ENCODE measurements at places on chromosomes 5 and 9. TPM values are rescaled to one million over a fixed set of nuclear protein-coding genes. Genes with fewer than 3 reads are reported as not detected.

PCDHGB4 gene
- 12.0 TPM for total RNA-seq

CNTFR gene
- total RNA-seq: 30.9 TPM

- no peaks in the 10 kb centered on the region for H3K36me3 ChIP-seq
- no peak overlapping the region for H3K27ac ChIP-seq
- no peak overlapping the region for H3K4me3 ChIP-seq
These were observed 262.7 kb upstream of the KLF9 start for GRCh38 chr9:70677055-70677735.

GRCh38 chr9:79430619-79431018 lies 141.1 kb upstream of the TLE4 start:
- H3K27ac ChIP-seq: no peak overlapping the region
- no peaks in the 10 kb centered on the region for H3K27me3 ChIP-seq
- H3K4me1 ChIP-seq: no peaks in the 10 kb centered on the region
- H3K36me3 ChIP-seq: no peaks in the 10 kb centered on the region

- H3K27me3 ChIP-seq: no peaks in the 10 kb centered on the region
- H3K4me1 ChIP-seq: no peaks in the 10 kb centered on the region
- no peak overlapping the region for H3K4me3 ChIP-seq
- H3K36me3 ChIP-seq: no peaks in the 10 kb centered on the region
These were observed 34.9 kb upstream of the SLIT3 start for GRCh38 chr5:169335806-169336205.

GRCh38 chr5:96043446-96043845 lies 81.8 kb upstream of the ELL2 start:
- H3K4me1 ChIP-seq: no peaks in the 10 kb centered on the region
- H3K4me3 ChIP-seq: no peak overlapping the region
- no peak overlapping the region for H3K27ac ChIP-seq
- no peak for DNase-seq
- no peaks in the 10 kb centered on the region for H3K36me3 ChIP-seq
- H3K27me3 ChIP-seq: no peaks in the 10 kb centered on the region

F12 gene
- 0.59 TPM for total RNA-seq

DNA sequence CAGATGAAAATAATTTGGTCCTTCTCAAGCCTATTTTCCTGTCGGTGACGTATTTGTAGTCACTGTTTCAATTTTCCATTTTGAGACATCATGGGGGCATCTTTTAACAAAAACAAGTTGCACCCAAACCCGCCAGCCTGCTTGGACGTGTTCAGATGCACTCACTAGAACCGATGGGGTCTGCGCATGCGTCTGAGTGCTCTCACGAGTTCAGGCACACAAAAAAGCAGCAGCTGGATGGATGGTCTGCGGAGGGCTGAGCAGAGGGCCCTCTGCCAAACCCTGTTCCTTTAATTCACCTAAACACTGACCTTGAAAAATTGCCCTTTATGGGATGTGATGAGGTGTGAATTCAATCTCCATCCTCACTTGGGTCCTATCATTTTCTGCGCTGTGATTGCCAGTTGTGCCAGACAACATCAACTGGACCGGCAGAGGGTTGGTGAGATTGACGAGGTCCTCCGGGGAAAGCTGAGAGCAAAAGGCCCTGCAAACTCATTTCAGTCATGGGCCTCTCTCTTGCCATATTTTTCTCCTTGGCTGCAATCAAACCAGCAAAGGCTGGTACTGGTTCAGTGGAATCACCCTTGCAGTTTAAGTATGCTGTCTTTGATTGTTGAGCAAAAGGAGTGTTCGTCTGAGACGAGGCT lies 251.9 kb downstream of the NFIB start:
- DNase-seq: no peak
- H3K4me1 ChIP-seq: no peaks in the 10 kb centered on the region
- no peak overlapping the region for H3K4me3 ChIP-seq
- no peaks in the 10 kb centered on the region for H3K27me3 ChIP-seq
- H3K36me3 ChIP-seq: no peaks in the 10 kb centered on the region
- no peak overlapping the region for H3K27ac ChIP-seq

DNA sequence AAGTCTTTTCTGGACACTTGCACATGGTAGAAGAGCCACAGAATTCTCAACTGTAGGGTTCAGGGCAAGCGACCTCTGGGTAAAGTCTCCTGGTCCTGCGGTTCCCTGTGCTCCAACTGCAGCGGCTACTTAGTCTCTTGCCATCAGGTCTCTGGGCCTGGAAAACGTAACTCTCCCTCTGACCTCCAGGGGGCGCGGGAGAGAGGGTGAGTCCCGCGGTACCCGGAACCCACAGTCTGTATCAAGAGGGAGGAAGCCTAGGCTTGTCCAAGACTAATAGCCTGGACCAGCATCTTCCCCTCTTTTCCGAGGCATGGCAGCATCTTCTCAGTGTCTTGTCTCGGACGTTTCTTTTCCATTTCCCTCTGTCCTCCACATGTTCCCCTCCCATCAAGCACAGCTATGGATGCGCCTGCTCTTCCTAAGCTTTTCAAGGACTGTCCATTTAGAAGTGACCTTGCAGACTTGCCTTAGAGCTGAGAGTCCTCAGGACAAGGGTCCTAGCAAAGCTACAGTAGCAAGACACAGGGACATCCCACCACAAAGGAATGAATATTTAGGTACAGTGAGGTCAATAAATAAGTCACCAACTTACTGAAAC lies 59.3 kb downstream of the FSTL4 start:
- no peak overlapping the region for H3K27ac ChIP-seq
- no peaks in the 10 kb centered on the region for H3K4me1 ChIP-seq
- H3K36me3 ChIP-seq: no peaks in the 10 kb centered on the region
- H3K27me3 ChIP-seq: no peaks in the 10 kb centered on the region
- no peak overlapping the region for H3K4me3 ChIP-seq

- no peaks in the 10 kb centered on the region for H3K27me3 ChIP-seq
- no peak overlapping the region for H3K4me3 ChIP-seq
- no peak for DNase-seq
- no peaks in the 10 kb centered on the region for H3K36me3 ChIP-seq
- no peaks in the 10 kb centered on the region for H3K4me1 ChIP-seq
- no peak overlapping the region for H3K27ac ChIP-seq
These were observed 101.1 kb upstream of the CACNA1B start for GRCh38 chr9:137776306-137776995.

DNA sequence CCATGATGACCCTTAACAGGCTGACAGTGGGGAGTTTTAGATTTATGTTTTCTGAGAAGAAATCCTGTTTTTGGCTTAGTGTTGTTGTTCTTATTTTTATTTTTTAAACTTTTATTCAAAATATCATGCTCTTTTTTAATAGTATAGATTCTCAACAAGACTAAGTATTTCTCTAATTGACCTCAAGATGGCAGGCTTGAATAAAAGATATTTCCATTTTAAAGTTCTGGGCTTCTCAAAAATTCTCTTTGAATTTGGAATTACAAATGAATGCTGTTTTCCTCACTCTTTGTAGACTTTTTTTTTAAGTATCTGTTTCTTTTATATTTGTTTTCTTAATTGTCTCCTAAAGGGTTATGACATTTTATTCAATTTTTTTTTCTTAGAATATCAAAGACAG lies 50.0 kb upstream of the SH3GL2 start:
- no peaks in the 10 kb centered on the region for H3K36me3 ChIP-seq
- DNase-seq: no peak
- no peak overlapping the region for H3K27ac ChIP-seq
- no peaks in the 10 kb centered on the region for H3K4me1 ChIP-seq

PHF24 gene
- total RNA-seq: 0.66 TPM

- no peaks in the 10 kb centered on the region for H3K4me1 ChIP-seq
- no peaks in the 10 kb centered on the region for H3K27me3 ChIP-seq
- DNase-seq: no peak
- no peak overlapping the region for H3K27ac ChIP-seq
- H3K36me3 ChIP-seq: no peaks in the 10 kb centered on the region
These were observed 97.4 kb downstream of the HOMER1 start for GRCh38 chr5:79416499-79416898.

GRCh38 chr9:71814815-71815214 lies 46.5 kb upstream of the CEMIP2 start:
- H3K27ac ChIP-seq: no peak overlapping the region
- no peaks in the 10 kb centered on the region for H3K36me3 ChIP-seq
- no peaks in the 10 kb centered on the region for H3K4me1 ChIP-seq
- no peak for DNase-seq
- no peaks in the 10 kb centered on the region for H3K27me3 ChIP-seq

DNA sequence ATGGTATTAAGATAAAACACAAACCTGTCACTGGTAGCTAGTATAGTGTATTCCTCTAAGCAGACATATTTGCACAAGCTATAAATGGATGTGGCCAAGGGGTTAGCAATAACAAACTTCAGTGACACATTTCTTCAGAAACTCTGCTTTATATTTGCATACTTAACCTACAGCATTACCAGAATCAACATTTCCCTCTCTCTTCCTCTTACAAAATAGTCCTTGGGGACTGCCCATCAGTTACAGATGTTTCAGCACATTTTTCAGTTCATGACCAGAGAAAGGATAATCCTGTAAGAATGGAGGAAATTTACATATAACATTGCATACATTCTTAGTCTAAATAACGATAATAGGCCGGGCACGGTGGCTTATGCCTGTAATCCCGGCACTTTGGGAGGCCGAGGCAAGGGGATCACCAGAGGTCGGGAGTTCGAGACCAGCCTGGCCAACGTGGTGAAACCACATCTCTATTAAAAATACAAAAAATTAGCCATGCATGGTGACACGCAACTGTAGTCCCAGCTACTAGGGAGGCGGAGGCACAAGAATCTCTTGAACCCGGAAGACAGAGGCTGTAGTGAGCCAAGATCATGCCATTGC lies 25.3 kb upstream of the SLC1A1 start:
- no peak overlapping the region for H3K4me3 ChIP-seq
- H3K27me3 ChIP-seq: no peaks in the 10 kb centered on the region
- H3K4me1 ChIP-seq: no peaks in the 10 kb centered on the region
- H3K27ac ChIP-seq: no peak overlapping the region
- no peaks in the 10 kb centered on the region for H3K36me3 ChIP-seq

DNA sequence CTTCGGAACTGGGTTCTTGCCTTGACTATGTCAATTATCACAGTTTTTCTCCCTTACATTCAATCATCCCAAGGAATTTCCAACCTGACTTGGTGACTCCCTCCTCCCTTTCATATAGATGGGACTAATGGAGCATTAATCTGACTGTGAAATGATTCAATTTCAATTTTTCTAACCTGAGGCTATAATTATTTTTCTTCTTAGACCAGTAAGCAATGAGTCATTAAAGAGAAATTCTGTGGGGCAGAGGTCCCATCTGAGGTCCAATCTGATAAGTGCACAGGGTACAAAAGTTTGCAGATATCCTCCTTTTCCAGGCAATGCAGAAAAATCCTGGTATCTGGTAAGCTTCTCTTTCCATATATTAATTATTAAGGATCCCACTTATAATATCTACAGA lies 18.9 kb downstream of the PDE4D start:
- H3K4me1 ChIP-seq: no peaks in the 10 kb centered on the region
- no peaks in the 10 kb centered on the region for H3K27me3 ChIP-seq
- H3K4me3 ChIP-seq: no peak overlapping the region
- DNase-seq: no peak
- H3K36me3 ChIP-seq: no peaks in the 10 kb centered on the region

DNA sequence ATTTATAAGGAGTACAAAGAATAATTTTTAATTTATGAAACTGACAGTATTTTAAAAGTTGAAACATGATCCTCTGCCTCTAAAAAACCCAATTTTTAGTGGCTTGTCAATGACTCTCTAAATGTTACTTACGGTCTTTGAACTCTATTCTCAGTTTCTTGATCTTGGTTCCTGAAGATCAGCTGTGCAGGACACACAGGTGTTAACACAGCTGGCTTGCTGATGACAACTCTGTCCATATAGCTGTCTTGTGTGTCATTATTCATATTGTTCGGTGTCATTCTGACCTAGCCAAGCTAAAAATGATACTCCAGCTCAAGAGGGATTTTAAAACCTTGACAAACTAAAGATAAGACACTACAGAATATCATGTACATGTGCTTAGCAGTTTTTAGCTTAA lies 314.5 kb downstream of the CCDC171 start:
- no peaks in the 10 kb centered on the region for H3K27me3 ChIP-seq
- no peaks in the 10 kb centered on the region for H3K4me1 ChIP-seq
- DNase-seq: no peak

GRCh38 chr5:5721881-5722280 lies 299.4 kb downstream of the ICE1 start:
- H3K4me1 ChIP-seq: no peaks in the 10 kb centered on the region
- H3K36me3 ChIP-seq: no peaks in the 10 kb centered on the region
- no peak for DNase-seq
- no peaks in the 10 kb centered on the region for H3K27me3 ChIP-seq
- H3K4me3 ChIP-seq: no peak overlapping the region

Data from tibial nerve (tissue), 4 donors.